DMS153 (cell line): ENCODE measurements at places on chromosomes 3 and 15.
A peak's percentile ranks its signal among the peaks of the same experiment; 100 is the strongest.

GRCh38 chr15:68228971-68229385 is 550 bp downstream of the CLN6 start:
- no peak for DNase-seq

DNA sequence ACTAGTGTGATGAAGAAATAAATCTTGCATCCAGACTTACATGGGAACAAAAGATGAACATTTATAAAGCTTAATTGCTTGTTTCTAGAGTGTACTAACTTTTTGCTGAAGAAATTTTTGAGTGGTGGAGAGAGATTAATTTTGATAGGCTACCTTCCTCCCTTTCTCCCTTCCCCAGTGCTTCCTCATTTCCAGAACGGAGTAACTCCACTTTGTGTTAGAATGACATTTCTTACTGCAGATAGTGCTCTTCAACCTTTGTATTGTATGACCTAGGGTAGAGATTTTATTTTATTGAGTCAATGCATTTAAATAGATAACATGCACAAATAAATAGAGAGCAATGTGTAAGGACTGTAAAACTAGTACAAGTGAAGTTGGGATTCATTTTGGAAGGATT is 1.9 kb downstream of the ATP1B3 start:
- no peak for DNase-seq

DNA sequence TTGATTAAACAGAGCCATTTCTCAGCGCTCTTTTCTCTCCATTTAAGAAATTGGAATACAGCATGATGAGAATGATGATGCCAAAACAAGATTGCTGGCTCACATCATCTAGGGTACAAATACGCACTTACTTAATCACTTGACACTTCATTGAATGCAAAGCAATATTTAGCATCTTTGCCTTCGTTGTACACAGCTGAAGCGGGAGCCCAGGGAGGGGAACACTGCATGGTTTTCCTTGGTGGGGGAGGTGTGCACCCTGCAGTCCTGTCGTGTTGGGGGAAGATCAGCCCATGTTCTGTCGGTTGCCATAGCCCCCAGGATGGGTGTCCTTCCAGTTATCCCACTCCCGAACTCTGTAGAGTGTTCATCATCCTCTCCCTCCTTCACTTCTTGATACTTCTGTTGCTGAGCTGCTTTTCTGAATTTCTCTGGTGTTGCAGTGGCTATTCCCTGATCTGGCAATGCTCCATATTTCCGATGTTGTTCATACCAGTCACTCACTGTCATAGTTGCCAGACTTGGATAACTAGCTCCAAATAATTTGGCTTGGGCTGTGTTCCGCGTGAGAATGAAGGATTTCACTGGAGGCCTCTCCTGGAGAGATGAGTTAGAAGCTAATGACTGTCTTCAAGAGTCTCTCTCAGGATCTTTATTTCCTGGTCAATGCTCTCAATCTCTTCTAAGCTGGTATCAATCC is 50.1 kb upstream of the DYNC1LI1 start:
- DNase-seq, result no peak

GRCh38 chr3:170244576-170244975 is 22.4 kb downstream of the PRKCI start:
- no peak for DNase-seq

- no peak for DNase-seq
These were observed 148.9 kb downstream of the ROBO1 start for GRCh38 chr3:79618883-79619282.

- no peak for DNase-seq
These were observed 2.0 kb upstream of the MANF start for GRCh38 chr3:51382947-51383578.

- no peak for DNase-seq
These were observed 1561.6 kb downstream of the OTOL1 start for GRCh38 chr3:163058031-163058854.

DNA sequence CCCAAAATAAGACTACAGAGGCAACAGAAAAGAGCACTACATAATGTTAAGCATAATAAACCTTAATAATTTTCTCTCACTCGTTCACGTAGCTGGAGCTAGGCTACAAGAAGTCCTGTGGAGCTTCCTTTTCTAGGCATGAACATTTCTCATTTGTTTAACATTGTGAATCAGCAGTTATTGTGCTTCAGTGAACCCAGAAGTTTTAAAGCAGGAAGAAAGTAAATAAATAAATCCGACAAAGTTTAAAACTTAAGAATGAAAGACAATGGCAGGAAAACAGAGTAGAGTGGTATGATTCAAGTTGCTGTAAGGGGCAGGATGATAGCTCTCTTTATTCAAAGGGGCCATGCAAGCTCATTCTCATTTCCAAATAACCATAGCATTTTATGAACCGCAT is 191.8 kb downstream of the LSAMP start:
- no peak for DNase-seq

DNA sequence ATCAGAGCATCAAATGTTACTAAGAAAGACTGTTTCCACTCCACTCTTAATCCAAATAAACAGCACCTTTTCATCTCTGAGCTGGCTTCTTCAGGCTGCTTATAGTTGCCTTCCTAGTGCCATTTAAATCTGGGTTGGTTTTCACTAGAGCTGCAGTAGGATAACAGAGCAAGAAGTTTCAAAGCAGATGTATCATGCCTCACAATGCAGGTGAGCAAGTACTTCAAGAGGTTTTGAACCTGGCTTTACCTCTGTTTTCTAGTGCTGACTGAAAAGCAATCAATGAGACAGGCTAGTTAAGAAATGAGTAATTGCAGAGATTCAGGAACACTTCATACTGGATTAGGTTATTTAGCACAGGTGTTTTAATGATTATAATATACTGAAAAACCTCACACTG is 147.7 kb upstream of the SATB1 start:
- DNase-seq, result no peak

DNA sequence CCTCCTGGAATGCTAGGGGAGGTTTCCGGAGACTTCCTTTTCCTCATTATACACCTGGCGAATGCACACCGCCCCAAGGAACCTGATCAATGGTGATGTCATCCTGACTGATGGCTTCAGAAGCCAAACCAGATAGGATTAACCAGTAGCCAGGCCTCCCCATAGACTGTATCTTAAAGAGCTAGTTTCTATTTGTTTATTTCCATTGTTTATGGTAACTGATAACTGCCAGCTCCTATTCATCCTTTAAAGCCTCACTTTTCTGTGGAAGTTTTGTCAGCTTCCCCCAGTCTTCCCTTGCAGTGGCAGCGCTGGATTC is at the start of gene MKRN2OS:
Gene MKRN2OS, minus strand, starts transcription at position 27 of the 319 bp plus-strand sequence. CDS start 35 bp downstream, outside the sequence.
- DNase-seq, result peak; percentile 34

DNA sequence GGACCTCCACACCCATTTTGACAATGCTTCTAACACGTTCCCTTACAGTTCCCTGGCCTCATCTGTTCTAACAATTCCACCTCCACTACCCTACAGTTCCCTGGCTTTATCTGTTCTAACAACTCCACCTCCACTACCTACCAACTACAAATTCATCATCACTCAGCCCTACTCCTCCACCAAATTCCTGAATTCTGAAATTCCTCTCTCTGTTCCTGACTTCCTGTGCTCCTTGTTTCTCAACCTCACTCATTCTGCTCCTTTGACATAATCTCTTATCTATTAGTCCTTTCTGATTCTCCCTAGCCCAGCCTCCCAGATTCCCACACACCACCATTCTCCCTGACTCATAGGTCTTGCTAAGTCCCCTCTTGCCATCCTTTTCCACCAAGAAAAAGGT is 22.5 kb downstream of the UPK1B start:
- no peak for DNase-seq

- no peak for DNase-seq
These were observed 57.3 kb downstream of the LINGO1 start for GRCh38 chr15:77575203-77575934.

DNA sequence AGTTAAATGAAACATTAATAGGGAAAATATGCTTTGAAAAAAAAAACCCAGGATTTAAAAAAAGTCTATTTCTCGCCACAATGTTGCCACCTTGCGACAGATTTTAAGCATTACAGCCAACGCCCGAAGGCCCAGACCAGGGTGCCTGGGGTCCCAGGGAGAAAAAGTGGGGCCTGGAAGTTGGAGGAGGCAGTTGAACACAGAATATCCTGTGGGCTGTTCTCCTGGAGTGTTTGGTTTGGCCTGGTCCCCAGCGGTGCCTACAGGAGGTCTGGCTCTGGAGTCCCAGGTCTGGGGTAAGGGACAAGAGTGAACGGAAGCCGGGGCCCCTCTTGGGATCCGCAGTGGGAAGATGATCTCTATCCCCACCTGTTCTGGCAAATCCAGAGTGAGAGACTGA is 3.4 kb downstream of the RNU6-1 start:
- no peak for DNase-seq

- peak; percentile 1 for DNase-seq
These were observed 36.8 kb upstream of the RFTN1 start for GRCh38 chr3:16550305-16550675.

DNA sequence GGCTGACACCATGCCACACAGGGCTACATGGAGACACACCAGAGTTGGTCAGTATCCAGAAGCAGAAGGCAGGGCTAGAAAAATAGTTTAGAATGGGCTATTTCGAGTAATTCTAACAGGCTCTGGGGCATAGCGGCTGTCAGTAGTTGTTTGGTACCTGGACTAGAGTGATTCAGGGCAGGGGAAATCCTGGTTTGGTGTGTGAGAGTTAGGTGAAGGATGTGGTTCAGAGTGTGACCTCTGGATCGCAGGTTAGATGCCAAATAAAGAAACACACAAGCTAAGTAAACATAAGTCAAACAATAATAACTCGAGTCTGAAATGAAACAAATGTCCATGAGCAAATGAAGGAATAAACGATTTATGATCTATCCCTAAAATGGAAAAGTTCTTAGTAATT is 31.5 kb downstream of the CNTN3 start:
- no peak for DNase-seq

- DNase-seq, result no peak
These were observed 120.1 kb downstream of the LIPC start for GRCh38 chr15:58551764-58552504.

DNA sequence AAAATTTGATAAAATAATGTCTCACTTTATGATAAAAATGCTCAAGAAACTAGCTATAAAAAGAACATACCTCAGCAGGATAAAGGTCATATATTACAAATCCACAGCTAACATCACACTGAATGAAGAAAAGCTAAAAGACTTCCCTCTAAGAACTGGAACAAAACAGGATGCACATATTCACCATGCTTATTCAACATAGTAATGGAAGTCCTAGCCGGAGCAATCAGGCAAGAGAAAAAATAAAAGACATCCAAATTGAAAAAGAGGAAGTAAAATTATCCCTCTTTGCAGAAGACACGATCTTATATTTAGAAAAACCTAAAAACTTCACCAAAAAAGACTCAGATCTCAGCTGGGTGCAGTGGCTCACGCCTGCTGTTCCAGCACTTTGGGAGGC is 34.0 kb downstream of the SENP7 start:
- no peak for DNase-seq

DNA sequence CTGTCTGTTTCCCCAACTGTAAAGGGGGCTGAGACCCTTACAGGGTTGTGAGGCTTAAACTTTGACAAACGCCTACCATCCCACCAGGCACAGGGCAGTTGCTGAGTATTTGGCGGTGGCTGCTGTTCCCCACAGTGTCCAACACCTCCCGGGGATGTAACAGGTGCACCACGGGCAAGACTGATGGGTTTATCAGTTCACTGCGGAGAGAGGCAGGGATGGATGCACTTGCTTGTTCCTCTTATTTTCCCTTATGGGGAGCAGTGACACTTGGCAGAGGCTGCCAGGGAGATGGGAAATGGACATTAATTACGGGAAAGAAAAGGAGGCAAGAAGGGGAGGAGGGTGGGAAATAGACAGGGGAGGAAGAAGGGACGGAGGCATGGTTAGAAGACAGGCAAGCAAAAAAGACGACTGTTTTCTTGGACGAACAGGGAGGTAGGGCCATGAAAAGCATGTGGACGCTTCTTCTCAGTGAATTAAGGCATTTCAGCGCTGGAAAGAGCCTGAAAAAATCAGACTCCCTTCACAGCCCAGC is 16.6 kb upstream of the ADIPOQ start:
- no peak for DNase-seq

- no peak for DNase-seq
These were observed 376.8 kb upstream of the ALCAM start for GRCh38 chr3:104989878-104990277.

DNA sequence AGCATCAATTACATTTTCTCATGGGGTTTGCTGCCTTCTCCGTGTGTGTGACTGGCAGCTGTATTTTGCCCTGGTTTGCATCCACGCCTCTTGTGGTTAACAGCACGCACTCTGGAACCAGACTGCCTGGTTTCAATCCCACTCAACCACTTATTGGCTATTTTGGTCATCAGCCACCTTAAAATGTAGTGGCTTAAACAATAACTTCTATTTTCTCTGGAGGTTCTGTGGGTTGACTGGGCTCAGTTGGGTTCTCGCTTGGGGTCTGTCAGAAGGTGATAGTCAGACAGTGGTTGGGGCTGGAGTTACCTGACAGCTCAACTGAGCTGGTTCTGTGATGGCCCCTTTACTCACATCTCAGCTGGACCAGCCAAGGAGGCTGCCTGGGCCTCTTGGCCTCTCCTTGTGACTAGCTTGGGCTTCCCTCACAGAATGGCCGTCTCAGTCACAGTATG is 36.8 kb downstream of the EHD4 start:
- no peak for DNase-seq

GRCh38 chr3:46897829-46898320 is 20.4 kb downstream of the PTH1R start:
- DNase-seq, result no peak

GRCh38 chr3:10365791-10366190 is 44.9 kb upstream of the SEC13 start:
- DNase-seq, result no peak

DNA sequence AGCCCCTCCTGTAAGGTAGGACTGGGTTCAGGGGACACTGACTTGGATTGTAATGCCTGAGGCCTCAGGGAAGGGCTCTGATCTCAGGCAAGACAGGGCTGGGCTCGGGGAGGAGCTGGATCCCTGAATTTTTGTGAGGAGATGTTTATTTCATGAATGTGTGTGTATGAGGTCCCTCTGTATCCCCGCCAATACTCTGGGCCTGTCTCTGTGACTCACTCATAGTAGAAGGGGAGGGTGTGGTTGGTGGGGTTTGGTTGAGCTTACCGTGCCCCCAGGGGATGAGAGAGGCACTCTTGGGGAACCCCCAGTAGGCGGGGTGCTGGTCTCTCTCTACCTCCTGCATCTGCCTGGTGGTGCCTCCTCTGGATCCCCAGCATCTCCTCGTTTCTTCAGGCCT is 28.1 kb downstream of the RPSA start:
- no peak for DNase-seq

- no peak for DNase-seq
These were observed 1.8 kb downstream of the PSTPIP1 start for GRCh38 chr15:76996526-76997401.

- DNase-seq, result peak; percentile 17
These were observed 59.1 kb downstream of the TRIM42 start for GRCh38 chr3:140736863-140737460.

- no peak for DNase-seq
These were observed 39.5 kb downstream of the ZNF710 start for GRCh38 chr15:90040618-90041017.

GRCh38 chr15:99117563-99118257 is 12.8 kb downstream of the SYNM start:
- no peak for DNase-seq

- DNase-seq, result no peak
These were observed 80.9 kb upstream of the KLF13 start for GRCh38 chr15:31245756-31246155.

- DNase-seq, result no peak
These were observed 7.0 kb downstream of the MAPKAPK3 start for GRCh38 chr3:50623840-50624474.

- no peak for DNase-seq
These were observed 4.2 kb upstream of the TRAT1 start for GRCh38 chr3:108818404-108818803.
